ENCODE measurements at places on chromosomes 6 and 20.

DNA sequence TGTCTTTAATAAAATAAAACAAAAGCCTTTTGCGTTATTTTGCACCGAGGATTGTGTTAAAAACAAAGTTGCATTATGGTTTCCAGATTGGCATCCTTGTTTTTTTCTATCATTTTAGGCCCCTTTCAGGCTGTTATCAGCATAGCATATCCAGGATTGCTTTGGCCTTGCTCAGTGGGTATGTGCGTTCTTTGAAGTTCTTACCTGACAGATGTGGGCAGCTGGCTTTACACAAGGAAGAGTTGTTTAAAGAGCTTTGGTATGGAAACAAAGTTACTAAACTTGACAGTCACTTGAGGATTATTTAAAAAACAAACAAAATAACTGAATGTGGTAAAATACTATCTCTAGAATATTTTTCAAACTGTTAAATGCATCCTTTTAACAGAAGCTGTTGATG is 6.6 kb downstream of the VAPB start:
- DNase-seq = no peak

DNA sequence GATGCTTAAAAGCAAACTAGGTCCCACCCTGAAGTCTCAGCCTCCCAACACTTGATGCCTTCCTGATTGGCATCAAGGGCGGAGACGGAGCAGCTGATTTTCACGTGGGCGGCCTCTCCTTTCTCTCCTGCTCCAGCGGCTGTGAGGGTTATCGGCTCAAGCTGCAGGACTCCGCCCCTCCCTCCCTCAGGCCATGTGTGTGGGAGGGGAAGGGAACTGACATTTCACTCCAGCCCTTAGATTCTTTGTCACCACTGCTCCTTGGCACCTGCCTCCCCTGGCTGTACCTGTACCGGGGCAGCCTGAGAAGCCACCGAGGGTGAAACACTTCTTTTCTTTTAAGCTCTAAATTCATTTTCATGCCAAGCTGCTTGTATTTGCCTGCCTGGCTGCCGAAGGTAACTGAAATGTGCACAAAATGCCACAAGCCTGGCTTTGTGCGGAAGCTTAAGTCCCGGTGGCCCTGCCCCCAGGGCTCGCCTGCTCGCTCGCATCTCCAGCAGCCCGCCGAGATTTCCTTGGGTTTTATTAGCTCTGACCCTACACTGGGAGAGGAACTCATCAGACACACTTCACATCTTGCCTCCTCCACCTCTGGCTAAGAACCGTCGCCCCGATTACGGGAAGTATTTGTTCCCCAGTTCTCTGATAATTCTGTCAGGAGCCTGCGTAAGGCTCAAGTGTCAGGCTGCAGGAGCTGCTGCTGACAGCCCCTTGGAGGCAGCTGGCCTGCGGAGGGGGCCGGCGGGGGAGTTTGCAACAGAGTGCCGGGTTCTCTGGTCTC is 9.6 kb upstream of the CPNE5 start:
- no peak for DNase-seq

DNA sequence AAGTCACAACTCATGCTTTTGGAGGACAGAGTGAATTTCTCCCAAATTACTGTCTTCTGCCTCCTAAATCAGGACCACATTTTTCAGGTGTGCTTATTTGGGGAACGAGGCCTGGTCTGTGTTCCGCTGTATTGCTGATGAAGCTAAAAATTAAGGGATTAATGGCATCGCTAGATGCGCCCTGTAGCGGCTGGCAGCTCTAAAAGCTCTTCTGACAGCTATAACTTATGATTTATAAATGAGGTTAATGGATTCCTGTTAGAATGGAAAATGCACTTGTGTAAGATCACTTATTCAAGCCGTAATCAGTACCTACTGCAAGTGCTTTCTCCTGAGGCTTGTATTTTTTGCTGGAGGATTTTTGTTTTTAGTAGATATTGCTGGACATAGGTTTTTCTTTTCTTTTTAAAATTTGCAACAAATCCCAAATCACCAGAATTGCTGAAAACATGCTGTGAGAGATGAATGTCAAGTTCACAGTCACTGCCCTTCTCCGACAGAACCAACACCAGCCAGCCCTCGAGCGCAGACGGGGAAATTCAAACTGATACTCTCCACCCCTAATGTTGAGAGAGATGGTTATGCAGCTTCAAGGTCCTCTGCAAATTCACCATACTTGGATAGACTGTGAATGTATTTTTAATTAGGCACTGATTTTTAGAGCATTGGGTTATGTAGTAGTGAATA is 49.1 kb downstream of the AKAP12 start:
- no peak for DNase-seq

GRCh38 chr6:10413262-10413849 is 1.5 kb downstream of the TFAP2A start:
- no peak for DNase-seq

GRCh38 chr20:10319855-10320254 is 101.2 kb downstream of the SNAP25 start:
- no peak for DNase-seq
